ENCODE measurements at places on chromosomes 3 and 15.

GRCh38 chr3:22988566-22988965 lies 214.6 kb upstream of the UBE2E2 start:
- DNase-seq = no peak

DNA sequence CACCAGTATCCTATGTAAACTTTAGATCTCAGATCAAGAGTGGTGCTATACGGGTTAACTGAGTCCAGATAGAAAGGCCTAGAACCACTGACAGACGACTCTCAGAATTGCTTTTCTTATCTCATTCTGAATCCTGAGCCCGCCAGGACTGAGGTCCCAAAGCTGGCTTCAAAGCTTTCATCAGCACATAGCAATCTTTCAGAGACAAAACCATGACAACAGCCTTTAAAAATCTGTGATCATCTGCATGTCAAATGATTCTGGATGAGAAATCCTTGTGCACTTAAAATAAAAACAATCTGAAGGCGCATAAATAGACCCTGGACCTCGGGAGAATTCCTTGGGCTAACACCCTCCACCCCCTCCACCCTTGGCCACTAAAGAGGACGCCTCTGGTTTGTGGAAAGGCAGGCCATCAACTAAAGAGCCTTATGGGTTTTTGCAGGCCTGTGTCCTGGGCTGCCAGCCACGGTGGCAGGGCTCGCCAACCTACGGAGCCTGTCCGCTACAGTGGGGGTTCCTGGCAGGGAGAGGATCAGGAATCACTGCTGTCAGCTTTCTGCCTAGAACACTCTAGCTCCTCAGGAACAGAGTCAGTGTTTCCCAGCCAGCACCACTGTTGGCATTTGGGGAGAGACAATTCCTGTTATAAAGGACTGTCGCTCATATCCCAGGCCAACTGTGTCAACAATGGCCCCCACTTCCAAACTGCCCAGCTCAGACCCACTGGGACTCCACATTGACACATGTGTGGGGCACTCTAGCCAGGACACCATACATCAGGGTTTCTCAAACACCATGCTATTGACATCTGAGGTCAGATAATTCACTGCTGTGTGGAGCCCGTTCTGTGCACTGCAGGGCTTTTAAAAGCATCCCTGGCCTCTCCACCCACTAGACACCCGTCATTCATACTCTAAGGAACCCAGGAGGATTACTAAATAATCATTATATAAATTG lies 20.2 kb downstream of the TLE3 start:
- no peak for DNase-seq

GRCh38 chr15:63972801-63973200 lies 73.5 kb downstream of the DAPK2 start:
- no peak for DNase-seq

- no peak for DNase-seq
Observed at GRCh38 chr3:72380193-72380592, 468.1 kb downstream of the SHQ1 start.

DNA sequence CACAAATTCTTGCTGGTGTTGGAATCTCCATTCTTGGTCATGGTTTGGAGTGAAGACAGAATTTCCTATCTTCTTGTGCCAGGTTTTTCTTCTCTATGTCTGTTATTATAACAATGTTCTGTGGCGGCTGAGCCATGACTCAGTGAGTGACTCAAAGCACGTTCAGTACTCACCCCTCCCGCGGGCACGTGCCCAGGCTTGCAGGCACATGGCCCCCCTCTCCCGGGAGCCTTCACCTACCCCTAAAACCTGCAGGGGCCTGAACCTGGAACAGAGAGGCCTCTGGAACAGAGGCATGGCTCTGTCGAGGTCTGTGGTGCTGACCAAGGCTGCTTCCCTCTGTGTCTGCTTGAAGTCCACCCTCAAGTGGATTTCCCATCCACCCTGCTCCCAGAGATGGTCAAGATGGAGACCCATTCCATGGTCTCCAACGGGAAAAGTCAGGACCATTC lies 27.6 kb downstream of the PLXNB1 start:
- DNase-seq = peak; percentile 58

DNA sequence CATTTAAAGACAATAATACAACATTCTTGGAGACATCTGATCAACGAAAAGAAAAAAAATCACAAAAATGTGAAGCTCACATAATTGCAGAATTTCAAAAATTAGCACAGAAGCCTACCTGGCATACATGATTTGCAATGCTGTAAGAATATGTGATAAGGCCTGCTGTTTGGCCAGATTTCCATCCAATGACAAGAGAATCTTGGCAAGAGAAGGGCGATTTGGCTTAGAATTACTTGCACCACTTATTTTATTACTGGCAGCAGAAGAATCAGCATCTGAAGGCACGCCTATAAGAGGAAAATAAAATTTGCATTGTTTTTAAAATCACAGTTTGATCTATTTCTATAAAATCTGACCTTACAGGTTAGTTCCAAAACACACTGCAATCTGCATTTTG lies 70.3 kb upstream of the OCA2 start:
- DNase-seq = no peak

DNA sequence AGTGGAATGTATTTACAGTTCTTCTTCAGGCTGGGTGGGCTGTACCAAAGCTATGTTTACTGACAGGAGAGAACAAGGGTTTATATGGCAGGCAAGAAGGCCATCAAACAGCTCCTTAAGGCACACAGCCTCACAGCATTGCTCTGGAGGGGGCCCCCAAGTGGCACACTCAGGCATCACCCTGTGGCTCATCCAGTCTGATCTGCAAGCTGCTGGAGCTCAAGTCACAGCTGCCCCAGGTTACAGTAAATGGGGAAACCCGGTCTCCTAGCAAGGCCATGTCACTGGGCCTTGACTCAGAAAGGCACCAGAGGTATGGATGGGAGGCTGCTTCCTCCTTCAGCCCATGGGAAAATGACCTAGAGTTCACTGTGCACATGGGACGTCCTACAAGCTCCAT lies 67.5 kb downstream of the TFG start:
- no peak for DNase-seq

- DNase-seq = no peak
Observed at GRCh38 chr3:47347217-47347801, 33.5 kb upstream of the PTPN23 start.

- no peak for DNase-seq
Observed at GRCh38 chr3:143784446-143784845, 63.8 kb downstream of the SLC9A9 start.

DNA sequence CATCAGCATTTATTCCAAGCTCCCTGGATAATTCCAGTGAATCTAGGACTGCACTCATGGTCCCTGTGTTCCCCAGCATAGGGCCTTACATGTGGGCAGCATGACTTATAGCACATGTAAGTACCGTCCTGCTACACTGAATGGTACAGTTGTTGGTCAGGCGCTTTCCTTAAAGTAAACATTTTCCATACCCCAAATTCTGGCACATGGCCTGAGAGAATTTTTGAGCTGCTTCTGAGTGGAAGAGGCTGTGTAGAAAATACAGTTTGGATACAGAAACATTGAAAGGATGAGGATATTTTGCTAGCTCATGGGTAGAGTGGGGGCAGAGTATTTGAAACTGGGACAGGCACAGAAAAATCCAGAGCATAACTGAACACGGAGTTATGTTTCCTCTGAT lies 27.6 kb downstream of the CORO2B start:
- no peak for DNase-seq

- no peak for DNase-seq
Observed at GRCh38 chr3:157498371-157498770, 4.8 kb downstream of the VEPH1 start.

GRCh38 chr3:3015185-3016089 lies 94.7 kb downstream of the IL5RA start:
- DNase-seq = peak; percentile 36

GRCh38 chr3:151707216-151707615 lies 26.5 kb upstream of the AADACL2 start:
- no peak for DNase-seq

GRCh38 chr3:30951826-30952225 lies 57.4 kb upstream of the GADL1 start:
- no peak for DNase-seq

- DNase-seq = no peak
Observed at GRCh38 chr3:134480546-134480945, 5.2 kb downstream of the ANAPC13 start.

DNA sequence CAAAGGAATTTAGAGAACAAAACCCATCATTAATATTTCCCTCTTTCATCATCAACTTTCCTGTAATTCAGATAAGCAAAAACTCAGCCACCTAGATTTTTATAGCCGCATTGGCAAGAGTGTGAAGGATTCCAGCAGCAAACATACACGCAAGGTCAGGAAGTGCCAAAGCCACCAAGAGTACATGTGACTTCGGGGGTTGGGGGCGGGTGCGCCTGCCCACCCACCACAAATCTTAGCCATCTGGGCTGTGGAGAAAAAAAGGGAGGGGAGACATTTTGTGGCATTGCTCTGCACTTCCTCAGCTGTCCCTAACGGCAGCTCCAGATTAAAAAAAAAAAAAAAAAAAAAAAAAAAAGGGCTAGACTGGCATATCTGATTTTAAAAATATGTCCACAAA lies 148.4 kb downstream of the TNIK start:
- no peak for DNase-seq

DNA sequence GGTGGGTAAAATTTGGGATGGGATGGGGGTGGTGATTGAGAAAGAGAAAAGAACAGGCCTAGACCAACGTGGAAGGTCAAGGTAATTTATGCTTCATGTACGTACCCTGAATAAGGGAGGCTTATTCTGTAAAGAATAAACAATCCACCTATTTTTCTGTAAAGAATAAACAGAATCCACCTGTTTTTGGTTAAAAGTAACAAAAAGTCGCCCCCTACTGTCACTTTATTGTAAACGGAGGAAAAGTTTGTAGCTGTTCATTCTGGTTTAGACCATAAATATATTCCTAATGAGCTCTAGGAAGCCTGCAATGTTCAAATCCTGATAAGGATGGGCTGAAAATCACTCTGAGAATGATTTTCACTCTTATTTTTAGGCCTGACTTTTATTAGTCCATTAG lies 23.5 kb upstream of the SQOR start:
- DNase-seq = no peak

GRCh38 chr3:5441401-5441800 lies 253.9 kb downstream of the EDEM1 start:
- DNase-seq = no peak

GRCh38 chr15:95129574-95129973 lies 898.2 kb downstream of the MCTP2 start:
- DNase-seq = no peak

GRCh38 chr3:43692971-43693370 lies 2.2 kb downstream of the ABHD5 start:
- no peak for DNase-seq

DNA sequence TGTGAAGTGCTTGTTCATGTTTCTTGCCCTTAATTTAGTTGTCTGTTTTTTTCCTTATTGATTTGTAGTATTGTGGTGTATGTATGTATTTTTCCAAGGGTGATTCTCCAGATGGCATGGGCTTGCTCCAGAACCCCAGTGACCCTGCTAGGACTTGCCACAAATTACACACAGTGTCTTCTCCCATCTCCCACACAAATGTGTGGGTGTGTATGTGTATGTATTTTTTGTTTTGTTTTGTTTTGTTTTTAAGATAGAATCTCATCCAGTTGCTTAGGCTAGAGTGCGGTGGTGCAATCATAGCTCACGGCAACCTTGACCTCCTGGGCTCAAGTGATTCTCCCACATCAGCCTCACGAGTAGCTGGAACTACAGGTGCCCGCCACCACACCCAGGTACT lies 36.2 kb upstream of the ARID3B start:
- no peak for DNase-seq

GRCh38 chr3:115330430-115330829 lies 183.3 kb upstream of the ZBTB20 start:
- no peak for DNase-seq

DNA sequence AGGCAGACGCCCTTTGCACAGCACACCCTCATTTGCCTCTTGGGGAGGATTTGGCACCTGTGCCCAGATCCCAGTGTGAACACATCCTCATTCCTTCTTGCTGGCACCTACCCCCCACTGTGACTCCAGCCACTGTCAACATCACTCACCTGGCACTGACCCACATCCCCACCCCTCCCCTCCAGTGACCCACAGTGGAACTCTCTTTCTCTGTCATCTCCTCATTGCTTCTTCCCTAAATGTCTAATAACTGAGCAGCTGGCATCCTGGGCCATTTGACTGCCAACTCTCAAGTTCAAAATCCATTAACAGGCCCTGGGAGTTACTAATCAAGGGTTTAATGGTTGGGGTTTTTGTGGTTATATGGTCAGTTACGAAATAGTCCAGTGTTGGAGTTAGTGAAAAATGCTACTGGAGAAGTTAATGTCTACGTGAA lies 14.4 kb downstream of the SNAPC5 start:
- DNase-seq = no peak

- no peak for DNase-seq
Observed at GRCh38 chr15:101580431-101580830, 71.8 kb downstream of the TM2D3 start.

- peak; percentile 68 for DNase-seq
Observed at GRCh38 chr15:66703540-66703941, 1.5 kb downstream of the SMAD6 start.
